ENCODE measurements at places on chromosomes 6 and 20.

- no peak for DNase-seq
Measured at GRCh38 chr20:23178806-23179205, 92.7 kb upstream of the CD93 start.

DNA sequence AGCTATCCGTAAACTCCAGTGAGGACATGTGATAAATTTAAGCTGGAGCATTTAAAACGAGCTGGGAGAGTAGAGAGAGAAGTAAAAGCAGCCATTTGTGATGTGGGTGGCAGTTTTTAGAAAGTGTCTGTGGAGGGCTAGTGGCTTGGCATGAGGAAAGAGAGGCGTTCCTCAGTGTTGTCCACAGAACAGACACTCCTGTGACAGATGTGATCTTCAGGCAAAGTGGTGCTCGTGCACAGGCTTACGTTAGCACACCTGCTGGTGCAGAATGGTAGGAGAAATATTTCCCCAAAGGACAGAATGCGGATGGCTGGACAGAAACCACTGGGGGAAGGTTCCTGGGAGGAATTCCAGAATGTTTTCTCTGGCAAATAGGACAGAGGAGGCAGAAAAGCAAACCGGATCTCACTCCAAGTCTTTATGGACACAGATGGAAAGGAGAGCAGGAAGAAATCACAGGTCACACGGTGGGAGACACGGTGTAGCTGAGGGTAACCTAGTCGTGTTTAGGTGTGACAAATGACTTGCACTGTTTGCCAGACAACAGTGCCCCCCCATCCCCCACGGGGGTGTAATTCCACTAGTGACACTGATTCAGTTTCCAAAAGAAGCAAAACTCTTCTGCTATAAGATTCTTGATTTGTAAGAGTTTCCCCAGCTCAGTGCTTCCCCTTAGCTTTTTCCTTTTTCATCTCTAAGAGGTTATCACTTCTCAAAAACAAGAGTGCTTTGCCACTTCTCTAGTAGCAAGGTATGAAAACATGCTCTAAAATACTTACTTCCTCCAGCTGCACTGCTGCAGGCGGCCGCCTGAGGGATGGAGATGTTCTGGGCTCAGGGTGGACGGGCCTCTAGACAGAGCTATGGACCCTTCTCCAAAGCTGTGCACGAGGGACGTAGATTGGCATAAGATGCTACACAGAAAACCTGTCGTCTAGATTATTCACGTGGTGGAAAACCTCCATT is 293.2 kb downstream of the QKI start:
- DNase-seq, result no peak

DNA sequence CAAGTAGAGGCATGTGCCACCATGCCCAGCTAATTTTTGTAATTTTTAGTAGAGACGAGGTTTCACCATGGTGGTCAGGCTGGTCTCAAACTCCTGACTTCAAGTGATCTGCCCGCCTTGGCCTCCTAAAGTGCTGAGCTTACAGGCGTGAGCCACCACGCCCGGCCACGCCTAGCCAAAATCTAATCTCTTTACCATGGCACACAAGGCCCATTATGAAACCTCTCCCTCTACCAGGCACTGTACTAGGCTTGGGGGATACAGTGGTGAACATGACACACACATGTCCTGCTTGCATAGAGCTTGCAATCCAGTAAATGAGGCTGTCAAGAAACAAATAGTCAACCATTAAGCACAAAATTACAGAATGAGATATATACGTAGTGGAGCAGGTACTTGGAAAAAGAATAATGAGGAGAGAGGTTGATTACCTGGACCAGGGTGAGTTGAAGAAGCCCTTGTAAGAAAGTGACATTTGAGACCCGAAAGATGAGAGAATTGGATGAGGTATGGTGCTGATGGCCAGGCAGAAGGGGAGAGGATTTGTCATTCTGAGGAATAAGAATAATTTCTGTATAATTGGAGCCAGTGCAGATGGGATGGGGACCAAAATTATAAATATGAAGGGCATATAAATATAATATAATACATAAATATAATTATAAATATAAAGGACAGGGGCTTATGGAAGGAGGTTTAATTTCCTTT is 1.2 kb upstream of the CTNNBL1 start:
- DNase-seq, result no peak

DNA sequence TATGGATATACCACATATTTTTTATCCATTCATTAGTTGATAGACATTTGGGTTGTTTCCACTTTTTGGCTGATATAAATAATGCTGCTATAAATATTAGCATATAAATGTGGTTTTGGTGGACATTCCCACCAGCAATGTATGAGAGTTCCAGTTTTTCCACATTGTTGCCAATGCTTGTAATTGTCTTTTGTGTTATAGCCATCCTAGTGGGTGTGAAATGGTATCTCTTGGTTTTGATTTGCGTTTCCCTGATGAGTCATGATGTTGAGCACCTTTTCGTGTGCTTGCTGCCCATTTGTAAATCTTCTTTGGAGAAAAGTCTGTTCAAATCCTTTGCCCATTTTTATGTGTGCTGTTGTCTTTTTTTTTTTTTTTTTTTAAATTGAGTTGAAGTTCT is 54.4 kb downstream of the DHX35 start:
- no peak for DNase-seq

GRCh38 chr20:36519012-36519719 is 22.2 kb upstream of the MYL9 start:
- no peak for DNase-seq

DNA sequence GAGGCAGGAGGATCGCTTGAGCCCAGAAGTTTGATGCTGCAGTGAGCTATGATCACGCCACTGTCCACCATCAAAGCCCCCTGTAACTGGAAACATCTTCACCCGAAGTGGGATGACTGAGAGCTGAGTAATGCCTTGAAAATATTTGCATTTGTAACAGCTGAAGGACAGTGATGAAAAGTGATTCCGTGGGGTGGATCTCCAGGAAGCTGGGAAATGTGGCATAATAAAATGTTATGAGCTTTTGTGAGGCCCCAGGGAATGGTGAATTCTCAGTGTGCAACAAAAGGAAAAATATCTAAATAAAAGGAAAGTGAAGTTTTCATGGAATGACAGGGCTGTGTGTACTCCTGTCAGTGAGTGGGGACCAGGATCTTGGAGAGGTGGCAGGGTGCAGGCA is 92.0 kb downstream of the JAG1 start:
- no peak for DNase-seq

GRCh38 chr6:46605091-46605797 is 47.4 kb downstream of the CYP39A1 start:
- DNase-seq, result no peak

DNA sequence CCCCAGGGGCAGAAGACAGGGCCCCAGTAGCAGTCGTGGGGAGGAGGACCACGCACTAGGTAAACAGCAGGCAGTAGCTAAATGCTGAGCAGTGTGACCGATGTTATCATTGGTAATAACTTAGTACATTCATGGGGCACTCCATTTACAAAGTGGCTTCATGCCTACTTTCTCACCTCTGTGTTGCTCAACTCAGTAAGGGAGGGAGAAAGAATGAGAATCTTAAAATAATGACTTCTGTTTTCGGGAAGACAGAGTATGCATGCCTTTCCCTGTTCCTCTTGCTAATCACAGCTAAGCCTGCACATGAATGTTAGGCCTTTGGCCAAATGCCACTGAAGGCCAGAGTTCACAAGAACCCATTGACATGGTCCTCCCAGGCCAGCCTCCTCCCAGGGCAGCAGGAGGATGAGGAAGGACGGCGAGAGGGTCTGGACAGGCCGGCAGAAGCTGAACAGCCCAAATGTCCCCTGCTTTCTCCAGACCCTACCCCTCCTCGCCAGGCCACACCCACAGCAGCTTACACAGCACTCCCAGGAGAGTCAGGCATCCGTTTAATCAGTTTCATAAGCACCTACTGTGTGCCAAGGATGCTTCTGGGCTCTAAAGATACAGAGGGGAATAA is 183.4 kb downstream of the ANKRD60 start:
- DNase-seq, result no peak

- DNase-seq, result peak; percentile 79
Measured at GRCh38 chr20:41232973-41233926, 84.3 kb downstream of the ZHX3 start.

- no peak for DNase-seq
Measured at GRCh38 chr6:7196685-7197283, 89.0 kb downstream of the RREB1 start.

- no peak for DNase-seq
Measured at GRCh38 chr6:36075656-36076055, 48.0 kb downstream of the MAPK14 start.

- DNase-seq, result no peak
Measured at GRCh38 chr6:160005861-160006540, 37.1 kb downstream of the IGF2R start.

Data from HS-27A (cell line).